ENCODE measurements at places on chromosomes 13 and 19.

DNA sequence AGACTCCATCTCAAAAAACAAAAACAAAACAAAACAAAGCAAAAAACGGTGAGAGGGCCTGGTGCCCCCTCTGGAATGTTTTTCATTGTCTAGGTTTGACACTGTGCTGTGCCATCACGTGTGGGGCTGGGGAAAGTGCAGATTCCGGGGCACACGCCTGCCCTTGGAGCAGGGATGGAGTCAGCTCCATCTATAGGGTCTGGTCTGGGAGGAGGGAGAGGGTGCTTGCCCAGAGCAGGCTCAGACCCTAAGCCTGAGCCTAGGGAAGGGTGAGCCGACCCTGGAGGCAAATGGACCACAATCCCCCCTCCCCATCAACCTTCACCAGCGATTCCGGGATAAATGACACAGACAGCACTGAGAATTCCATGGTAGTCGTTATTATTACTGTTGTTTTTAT is 10.9 kb upstream of the ZBTB32 start:
- no peak for DNase-seq

- DNase-seq = no peak
These were observed 5.3 kb downstream of the ELF1 start for GRCh38 chr13:41013835-41014234.

DNA sequence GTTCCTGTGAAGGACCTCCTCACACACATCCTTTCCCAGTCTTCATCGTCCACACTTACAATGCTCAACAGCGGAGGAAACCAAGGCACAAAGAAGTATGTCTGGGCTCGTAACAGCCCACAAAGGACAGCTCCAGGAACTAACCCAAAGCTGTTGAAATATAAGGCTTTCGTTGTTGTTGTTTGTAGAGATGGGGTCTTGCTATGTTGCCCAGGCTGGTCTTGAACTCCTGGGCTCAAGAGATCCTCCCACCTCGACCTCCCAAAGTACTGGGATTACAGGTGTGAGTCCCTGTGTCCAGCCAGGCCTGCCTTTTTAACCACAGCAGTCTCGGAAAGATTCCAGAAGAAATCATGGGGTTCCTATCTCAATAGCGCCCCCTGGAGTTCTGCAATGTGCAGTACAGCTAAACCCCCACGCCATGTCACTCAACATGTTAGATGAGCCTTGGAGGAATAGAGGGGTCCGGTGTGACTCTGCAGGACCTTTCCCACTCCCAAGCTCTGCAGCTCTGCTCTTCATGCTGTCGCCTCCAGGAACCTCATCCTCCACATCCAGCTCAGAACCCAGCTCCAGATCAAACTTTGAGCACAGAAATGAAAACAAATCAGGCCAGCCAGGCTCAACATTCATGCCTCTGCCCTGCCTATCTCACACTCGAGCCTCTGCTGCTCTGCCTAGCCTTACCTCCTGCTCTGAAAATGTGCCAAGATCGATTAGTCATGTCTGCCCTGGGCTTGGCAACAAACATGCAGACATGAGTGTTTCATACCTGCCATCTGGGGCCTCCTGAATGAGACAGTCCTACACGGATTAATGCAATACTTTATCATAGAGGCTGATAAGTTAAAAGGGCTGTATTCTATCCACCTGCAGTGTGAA is 7.5 kb downstream of the PLA2G4C start:
- peak; percentile 7 for DNase-seq

DNA sequence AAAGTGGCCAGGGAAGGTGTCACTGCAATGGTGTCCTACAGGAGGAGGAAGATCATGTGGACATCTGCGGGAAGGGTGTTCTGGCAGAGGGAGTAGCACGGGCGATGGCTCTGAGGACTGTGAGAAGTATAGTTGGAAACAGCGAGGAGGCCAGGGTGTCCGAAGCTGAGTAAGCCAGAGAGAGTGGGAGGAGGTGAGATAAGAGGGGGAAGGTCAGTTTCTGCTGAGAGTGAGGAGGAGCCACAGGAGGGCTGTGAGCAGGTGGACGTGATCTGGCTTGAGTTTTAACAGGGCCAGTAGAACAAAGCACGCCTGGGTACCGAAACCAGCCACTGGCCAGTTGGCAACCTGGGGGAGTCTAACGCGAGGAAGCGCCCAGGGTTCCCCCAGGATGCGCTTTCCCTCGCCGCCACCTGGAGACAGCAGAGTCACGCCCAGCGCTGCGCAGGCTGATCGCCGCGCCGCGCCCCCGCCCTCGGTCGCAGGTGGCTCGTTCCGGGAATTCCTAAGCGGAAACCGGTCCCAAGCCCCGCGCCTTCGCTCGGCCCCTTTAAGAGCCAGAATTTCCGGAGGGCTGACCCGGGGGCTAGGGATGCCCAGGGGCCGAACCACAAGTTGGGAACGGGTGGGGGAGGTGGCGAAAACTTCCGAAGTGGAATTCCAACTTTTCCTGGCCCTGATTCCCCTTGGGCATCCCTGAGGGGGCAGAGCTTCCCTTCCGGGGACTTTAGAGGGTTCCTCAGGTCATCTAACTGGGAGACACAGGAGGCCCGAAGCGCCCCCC is 1.1 kb upstream of the LSR start:
- peak; percentile 39 for DNase-seq

GRCh38 chr13:72556945-72557344 is 170.5 kb downstream of the MZT1 start:
- no peak for DNase-seq

DNA sequence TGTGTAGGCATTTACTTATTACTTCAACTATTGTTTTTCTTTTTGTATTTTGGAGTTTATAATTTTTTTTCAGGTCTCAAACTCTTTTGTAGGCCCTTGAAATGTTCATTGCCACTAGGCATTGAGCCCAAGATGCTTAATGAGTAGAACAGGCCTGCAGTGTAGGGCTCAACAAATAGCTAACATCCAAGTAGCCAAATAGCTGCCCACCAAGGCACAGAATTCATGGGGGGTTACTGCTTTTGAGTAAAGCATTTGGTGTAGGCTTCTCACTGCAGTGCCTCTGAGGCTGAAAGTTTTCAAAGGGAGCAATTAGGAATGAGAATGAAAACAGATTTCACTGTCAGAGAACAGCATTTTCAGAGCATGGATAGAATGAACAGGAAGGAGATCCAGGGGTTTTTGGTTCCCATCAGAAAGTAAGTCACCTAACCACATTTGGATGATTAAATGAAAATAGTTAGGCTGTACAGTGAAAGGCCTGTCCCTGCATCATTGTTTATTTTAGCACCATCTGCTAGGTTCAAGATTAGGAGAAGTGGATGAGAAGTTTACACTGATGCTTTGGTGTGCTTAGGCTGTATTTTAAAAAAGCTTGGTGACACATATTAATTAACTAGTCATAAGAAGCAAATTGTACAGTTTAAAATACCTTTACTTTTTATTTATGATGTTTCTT is 61.0 kb downstream of the EDNRB start:
- DNase-seq = no peak

DNA sequence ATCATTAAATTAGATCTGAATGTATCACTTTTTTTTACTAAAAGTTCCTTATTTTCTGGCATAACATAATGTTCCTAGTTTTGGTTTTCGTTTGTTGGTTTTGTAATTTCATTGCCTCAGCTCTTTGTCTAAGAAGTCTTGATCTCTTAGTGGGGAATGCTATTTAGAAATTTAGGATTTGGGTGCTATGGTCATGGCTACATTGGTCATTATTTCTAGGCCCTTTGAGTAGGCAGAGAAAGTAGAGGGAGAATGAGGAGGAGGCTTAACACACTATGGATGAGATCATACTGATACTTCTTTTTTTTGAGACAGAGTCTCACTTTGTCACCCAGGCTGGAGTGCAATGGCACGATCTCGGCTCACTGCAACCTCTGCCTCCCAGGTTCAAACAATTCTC is 41.8 kb downstream of the PIBF1 start:
- DNase-seq = no peak

GRCh38 chr19:33734913-33735312 is 61.8 kb upstream of the KCTD15 start:
- DNase-seq = no peak

DNA sequence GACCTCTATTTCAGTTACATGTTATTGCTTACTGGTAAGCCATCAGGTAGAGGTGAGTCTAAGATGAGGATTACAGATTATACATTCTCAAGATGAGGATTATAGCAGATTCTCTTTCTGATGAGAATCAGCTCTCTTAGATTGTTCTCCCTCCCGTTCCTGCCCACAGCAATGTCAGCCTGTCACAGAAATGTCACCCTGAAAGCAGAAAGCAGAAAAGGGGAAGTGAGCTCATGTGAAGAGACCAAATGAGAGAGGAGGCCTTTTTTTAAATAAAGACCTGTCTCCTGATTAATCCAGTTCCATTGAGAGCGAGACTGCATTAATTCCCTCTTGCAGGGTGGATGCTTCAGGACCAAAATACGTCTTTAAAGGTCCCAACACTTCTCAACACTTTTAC is 445.6 kb downstream of the KCTD12 start:
- DNase-seq = no peak

DNA sequence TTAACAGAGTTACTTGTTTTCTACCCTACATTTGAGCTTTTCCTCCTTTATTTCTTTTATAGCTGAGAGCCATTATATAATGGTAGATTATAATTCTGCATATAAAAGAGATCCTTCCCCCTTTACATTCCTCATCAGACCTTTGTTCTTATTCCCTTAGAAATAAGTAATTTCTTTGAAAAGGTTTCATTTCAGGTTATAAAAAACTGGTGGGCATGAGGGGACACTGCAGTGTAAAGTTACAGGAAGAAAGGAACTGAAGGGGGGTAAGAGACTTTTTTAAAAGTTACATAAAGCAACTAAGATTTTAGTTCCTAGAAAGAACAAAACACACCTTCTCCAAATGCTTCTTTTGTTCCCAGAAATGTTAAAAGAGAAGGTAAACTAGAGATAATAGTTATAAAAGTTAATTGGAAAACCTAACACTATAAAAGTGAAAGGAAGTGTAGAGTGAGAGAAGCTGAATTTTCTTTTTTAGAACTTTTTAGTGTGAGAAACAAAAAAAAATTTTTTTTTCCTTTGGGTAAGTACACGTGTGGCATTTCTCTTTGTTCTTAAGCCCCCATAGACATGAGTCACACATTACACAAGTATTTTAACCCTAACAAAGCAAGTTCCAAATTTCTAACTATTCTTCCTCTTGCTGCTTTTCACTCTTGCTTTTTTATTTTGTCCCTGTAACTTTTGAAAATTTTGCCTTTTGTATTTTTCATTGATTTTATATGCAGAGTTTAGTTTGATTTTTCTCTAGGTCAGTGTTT is 106.4 kb upstream of the MLNR start:
- DNase-seq = no peak

DNA sequence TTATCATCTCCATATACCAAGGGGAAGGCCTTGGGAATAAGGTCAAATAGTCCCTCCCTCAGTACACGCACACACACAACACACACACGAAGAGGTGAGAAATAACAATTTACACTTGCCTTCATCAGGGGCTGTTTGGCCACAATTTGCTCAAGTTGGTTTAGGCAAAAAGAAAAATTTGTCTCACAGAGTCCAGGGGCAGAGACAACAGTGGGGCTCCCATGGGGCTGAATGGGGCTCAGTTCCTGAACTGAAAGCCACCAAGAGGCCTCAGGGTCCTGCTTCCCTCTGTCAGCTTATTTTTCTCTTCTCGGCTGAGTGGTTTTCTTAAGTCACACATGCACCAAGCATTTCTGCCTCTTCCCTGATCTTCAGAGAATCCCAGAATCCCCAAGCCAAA is 35.5 kb downstream of the PCDH8 start:
- no peak for DNase-seq

DNA sequence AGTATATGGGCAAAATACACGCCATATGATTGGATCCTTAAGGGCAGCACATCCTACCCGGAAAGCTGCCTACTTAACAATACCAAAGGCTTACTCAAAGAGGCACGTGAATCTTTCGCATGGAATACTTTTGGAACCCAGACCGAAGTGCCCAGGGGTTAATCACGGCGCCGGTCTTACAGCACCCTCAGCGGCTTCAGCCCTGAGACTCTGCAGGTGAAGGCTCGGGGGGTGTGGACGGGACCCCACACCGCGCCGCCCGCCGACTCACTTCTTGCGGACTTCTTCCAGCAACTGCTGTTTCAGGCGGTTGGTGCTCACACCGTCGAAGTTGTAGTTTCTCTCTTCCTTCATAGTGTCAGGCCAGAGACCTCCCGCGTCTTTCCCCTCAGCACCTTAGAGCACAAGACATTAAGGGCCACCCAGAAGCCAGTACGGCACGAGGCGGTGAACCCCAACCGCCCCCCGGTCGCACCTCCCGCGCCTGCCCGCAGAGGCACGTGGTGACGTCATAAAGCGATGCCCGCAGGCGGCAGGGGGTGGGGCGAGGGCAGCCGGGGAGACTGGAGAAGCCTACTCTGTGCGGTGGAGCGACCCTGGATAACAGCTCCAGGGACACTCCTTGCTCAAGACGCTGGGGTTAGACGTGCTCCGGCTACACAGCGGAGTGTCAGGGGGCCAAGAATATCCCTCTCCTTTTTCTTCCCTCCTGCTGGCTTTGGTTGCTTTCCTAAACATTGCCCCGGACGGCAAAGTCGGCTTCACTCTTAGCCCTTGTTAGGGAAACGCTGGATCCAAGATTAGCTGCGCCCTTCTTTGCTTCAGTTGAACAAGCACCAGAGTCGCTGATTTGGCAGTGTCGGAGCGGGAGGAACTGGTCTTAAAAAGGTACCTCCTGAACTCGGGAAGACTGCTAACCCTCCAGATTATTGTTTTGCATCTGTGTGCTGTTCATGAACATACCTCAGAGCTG is at the start of gene CCDC169:
Gene CCDC169, minus strand, starts transcription at position 449 of the 973 bp plus-strand sequence. Its CDS starts 95 bp downstream, at position 354.
- DNase-seq = peak; percentile 19

DNA sequence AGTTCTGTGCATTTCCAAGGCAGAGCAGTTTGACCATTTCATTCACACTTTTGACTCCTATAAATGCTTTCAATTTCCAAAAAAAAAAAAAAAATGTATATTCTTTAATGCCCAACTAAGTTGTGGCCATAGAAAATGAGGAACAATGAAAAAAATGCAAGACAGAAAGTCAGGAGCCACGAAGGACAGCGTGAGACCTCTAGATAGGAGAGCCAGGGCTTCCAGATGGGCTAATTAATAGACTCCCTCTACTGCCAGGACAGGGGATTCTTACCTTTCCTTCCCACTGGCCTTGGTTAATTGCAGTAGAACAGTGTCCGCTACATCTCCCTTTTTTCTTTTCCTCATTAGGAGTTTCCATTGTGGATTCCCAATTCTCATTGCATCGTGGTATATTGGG is 8.6 kb downstream of the FPR3 start:
- DNase-seq = no peak

DNA sequence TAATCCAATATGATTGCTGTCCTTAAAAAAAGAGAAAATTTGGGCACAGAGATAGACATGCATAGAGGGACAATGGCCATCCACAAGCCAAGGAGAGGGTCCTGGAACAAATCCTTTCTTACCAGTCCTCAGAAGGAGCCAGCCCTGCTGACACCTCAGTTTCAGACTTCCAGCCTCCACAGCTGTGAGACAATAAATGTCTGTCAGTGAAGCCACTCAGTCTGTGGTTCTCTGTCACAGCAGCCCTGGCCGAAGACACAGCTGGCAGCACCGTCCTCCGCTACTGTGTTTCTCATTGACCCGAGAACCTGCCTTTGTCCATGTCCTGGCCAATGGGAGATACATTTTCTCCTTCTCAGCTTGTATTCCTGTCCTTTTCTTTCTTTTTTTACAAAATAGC is 207.9 kb downstream of the TM9SF2 start:
- DNase-seq = no peak

Measured in stimulated activated CD8-positive, alpha-beta memory T cell treated with anti-CD3 and anti-CD28 coated beads, Interleukin-2, amount 100 ng/mL, for 1 hour (primary cell).